ENCODE measurements at places on chromosomes 12 and 14.
A peak's percentile ranks its signal among the peaks of the same experiment; 100 is the strongest.

GRCh38 chr12:11734580-11735180, 85.2 kb downstream of the ETV6 start:
- no peak for DNase-seq

DNA sequence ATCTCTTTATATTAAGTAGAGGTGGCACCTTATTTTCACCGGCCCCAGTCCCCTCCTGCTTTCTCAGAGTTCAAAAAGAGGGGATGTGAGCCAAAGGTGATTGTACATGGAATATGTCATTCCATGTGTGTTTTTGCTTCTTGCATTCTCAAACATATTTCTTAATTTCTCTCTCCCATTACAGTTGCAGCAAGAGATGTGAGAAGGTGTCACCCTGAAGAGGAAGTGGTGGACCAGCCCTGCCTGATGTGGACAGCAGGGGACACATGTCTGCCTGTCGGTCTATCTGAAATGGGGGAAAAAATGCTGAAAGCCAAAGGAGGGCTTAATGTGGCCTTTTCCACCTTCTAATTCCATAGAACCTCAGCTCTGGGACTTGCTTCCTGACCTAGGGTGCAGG, 1.9 kb upstream of the FOXN3 start:
- no peak for DNase-seq

GRCh38 chr12:84779169-84779568, 133.4 kb downstream of the SLC6A15 start:
- no peak for DNase-seq

- peak; percentile 6 for DNase-seq
Measured at GRCh38 chr14:105866841-105867321, 340.5 kb downstream of the TMEM121 start.

- DNase-seq = no peak
Measured at GRCh38 chr14:96502621-96503305, 581 bp downstream of the PAPOLA start.

DNA sequence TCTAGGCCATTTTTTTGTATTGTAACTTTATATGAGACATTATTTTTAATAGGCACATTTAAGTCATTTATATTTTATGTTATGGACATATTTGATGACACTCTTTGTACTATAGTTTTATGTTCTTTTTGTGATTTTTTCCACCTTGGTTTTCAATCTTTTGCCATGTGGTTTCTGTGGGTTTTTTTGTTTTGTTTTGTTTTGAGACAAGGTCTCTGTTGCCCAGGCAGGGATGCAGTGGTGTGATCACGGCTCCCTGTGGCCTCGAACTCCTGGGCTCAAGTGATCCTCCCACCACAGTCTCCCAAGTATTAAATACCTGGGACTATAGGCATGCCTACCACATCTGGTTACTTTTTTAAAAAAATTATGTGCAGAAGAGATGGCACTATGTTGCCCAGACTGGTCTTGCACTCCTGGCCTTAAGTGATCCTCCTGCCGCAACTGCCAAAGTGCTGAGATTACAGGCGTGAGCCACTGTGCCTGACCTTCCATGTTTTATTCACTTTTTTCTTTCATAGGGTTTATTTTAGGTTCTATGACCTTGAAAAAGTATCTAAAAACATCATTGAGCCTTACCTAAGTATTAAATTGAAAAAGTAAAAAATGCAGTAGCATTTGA, 16.3 kb downstream of the MSRB3 start:
- DNase-seq = no peak

GRCh38 chr12:6229224-6230218, 29.3 kb downstream of the CD9 start:
- no peak for DNase-seq

- DNase-seq = no peak
Measured at GRCh38 chr12:110794623-110795280, 52.0 kb upstream of the CCDC63 start.

- DNase-seq = no peak
Measured at GRCh38 chr12:94277426-94278000, 129.1 kb downstream of the PLXNC1 start.

- no peak for DNase-seq
Measured at GRCh38 chr14:52871606-52872005, 79.2 kb downstream of the FERMT2 start.

- DNase-seq = no peak
Measured at GRCh38 chr14:34087571-34087970, 136.7 kb upstream of the EGLN3 start.

DNA sequence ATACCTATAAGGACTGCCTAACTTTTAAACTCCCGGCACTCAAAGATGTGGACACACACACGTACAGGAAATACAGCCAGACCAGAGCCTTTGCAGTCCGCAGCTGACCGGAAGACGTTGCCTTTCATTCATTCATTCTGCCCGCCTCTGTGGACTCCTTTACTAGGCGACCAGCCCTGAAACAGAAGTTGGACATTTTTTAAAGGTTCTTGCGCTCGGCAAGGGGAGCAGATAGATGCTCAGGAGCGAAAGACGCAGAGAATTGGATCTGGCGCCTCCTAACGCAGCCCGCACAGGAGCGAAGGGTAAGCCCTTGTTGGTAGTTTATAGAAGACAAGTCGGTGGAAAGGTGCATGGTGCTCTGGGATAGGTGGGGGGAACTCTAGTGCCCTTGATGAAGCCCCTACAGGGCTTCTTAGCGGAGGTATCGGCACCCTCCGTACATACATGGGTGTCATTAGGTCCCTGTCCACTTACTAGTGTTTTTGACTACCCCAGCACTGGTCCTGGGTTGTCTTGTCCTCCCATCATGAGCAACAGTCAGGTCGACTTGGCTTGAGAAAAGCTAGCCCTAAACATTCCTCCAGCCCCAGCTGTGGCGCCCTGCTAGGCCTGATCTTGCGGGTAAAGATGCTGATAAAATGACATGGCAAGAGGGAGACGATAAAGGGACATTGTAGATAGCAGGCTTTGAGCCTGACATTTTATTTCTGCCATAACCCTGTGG, at the start of gene KDM2B:
TSS of gene KDM2B (minus strand) at position 65 of the 727 bp plus-strand sequence. CDS start 112 bp downstream, outside the sequence.
- no peak for DNase-seq

GRCh38 chr14:23047034-23047634, 5.1 kb downstream of the PSMB11 start:
- DNase-seq = no peak

DNA sequence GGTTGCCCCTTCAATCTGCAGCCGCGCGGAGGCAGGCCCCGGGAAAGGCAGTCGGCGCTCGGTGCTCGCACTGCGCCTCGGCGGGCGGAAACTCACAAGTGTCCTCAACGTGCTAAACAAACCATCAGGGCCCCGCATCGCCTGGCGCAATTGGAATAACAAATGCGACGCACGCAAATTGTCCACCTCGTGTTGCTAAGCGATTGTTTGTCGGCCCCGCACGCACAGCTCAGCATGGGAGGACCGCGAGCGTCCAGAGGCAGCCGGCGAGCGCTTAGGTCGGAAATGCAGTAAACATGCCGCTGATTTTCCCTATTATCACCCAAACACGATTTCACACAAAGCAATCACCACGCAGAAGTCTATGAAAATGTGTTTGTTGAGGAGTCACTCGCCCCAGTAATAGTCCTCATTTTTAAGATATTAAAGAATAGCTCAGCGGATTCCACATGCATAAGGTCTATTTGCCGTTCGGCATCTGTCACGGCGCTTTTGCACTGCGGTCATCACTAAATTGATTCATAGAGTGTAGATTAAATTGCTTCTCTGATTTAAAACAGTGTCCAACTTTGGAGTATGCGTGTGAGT, 3.2 kb upstream of the GSC start:
- DNase-seq = no peak

- no peak for DNase-seq
Measured at GRCh38 chr14:91817566-91818325, 49.6 kb downstream of the TC2N start.

DNA sequence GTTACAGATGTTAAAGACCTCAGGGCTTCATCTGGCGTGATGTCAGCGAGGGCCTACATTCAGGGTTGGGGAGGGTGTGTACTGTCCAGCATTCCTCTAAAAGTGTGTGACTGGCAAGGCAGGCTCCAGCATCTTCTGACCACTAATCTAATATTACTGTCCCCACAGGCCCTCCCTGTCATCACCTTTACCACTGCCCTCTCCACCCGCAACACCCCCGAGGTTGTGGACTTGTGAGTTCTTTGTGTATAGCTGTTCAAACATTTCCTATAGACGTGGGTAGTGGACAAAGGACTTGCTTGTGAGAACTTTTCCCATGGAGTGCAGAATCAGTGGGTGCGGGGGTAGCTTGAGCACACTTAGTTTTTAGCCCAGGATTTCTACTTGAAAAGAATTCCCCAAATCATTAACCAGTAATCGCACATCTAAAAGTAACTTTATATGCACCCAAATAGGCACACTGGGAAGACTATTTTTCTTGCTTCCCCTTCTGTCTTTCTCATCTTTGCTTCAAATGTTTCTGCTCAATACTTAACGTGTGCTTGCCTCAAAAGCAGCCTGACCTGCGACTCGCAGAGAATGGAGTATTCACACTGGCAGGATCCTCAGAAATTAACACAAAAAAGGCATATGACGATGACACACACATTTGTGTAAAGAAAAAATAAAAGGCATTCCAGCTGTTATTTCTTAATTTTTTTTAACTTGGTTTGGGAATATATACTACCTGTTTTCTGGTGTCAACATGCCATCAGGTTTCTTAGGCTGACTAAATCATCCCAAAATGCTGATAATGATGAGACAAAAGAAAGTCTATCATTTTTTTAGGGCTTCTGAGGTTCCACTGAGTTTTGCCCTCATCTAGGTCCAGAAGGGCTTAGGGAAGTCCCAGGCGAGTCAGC, 158.4 kb upstream of the HIF1A start:
- DNase-seq = no peak

All from T-helper 17 cell (primary cell).